ENCODE measurements at places on chromosomes 7 and 10.
A peak's percentile ranks its signal among the peaks of the same experiment; 100 is the strongest.

DNA sequence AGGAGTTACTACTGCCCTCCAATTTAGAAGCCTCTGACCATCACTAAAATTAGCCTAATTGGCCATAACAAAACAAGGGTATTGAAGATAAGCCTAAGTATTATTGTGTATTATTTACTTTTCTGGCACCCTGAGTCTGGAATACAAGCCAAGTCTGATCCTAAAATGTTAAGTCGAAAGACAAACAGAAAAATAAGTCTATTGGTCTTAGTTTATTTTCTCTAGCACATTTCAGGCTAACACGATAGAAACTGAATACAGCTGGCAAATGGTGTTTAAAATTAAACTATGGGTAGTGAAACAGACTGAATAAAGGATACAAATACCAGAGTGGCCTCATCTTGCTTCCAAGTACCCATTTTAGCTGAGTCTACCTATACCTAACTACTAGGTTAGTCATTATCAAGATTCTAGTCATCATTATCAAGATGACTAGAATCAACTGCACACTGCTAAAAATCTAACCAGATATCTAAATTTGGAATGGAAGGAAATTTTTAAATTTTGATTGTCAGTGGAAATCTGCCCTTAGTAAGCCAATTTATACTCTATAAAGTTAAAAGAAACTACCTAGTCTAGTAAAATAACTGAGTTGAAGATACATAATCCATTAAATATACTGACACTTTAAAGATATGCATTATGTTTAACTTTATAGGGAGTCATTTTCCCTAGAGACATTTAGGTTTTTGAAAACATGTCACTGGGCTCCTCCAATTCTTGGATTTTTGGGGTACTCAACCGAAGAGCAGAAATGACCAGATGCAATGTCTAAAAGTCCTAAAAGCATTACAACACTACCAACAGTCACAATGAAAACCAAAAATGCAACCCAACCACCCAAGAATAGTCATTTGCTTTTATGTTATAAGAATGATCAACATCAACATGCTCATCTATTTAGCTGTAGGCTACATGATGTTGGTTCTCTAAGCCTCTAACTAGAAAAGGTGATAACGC, 80.9 kb downstream of the NT5C2 start:
- no peak for DNase-seq

DNA sequence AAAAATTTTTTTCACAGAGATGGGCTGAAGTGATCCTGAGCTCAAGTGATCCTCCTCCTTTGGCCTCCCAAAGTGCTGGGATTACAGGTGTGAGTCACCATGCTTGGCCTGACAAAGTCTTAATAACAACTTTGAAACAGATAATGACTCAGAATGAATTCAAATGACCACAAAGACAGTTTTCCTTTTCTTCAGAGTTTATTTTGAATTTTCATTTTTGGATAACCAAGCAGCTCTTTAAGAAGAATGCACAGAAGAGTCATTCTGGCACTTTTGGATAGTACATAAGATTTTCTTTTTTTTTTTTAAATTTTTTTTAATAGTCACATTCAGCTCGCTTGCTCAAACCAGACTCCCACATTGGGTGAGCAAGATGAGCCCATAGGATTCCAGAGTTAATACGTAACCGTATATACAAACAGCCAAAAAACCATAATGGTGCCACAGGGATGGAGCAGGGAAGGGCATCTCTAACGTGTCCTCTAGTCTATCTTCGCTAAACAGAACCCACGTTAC, 43.0 kb upstream of the NMT2 start:
- no peak for DNase-seq

GRCh38 chr10:30832001-30832748, 199.5 kb downstream of the ZNF438 start:
- DNase-seq: no peak

GRCh38 chr10:124708922-124709520, 35.2 kb downstream of the FAM53B start:
- DNase-seq: no peak

- DNase-seq: no peak
These were observed 156.1 kb upstream of the PLXDC2 start for GRCh38 chr10:19659920-19660655.

GRCh38 chr10:78774999-78775711, 293.6 kb upstream of the ZMIZ1 start:
- DNase-seq: no peak

- no peak for DNase-seq
These were observed 236.9 kb downstream of the REEP3 start for GRCh38 chr10:63758080-63758479.

GRCh38 chr7:14936554-14936953, 34.0 kb upstream of the DGKB start:
- DNase-seq: no peak

DNA sequence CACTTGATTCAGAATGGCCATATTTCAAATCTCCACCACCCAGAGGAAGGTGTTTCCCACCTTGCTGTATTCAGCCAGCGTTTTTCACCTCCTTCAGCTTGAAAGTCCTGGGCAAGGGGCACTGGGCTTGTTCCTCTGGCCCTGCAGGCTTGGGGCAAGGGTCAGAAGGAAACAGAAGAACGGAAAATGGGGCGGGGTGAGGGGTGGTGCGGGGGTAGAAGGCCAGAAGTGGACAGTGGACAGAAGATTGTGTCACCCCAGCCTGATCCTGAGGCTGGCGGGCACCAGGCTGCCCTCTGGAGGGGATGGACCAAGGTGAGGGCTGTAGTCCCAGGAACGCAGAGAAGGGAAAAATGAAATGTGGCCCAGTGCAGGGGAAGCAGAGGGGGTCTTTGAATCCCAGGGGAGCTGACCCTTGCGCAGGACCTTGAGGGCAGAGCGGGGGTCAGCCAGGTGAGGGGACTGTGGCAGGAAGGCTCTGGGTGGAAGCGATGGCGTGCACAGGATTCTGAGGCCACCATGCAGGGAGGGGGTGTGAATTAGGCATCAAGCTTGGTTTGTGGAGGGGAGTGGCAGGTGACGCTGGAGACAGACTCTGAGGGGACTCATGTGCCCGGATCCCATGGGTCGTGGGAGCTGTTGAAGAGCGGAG, 23.0 kb downstream of the TMEM120A start:
- no peak for DNase-seq

- no peak for DNase-seq
These were observed 464.4 kb upstream of the AKR1E2 start for GRCh38 chr10:4361581-4361980.

GRCh38 chr10:1774796-1775195, 37.5 kb upstream of the ADARB2 start:
- no peak for DNase-seq

- no peak for DNase-seq
These were observed 927.7 kb upstream of the MBL2 start for GRCh38 chr10:53700278-53700677.

DNA sequence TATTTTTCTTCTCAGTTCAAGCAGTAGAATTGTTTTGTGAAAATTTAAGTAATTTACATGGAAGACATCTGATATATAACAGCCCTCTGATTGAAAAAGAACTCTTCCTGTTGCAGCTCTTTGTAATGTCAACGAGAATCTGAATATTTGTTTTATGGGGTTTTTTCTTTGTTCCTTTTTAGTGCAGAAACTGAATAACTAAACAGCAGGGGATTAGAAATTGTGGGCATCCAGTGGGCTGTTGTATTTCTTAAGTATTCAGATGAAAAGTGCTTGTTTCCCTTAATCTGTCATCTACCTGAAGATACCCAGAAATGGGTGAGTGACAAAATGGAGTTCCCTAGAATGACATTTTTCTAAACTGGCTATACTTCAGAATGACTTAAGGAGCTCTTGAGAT, 7.4 kb downstream of the ARL4A start:
- no peak for DNase-seq

DNA sequence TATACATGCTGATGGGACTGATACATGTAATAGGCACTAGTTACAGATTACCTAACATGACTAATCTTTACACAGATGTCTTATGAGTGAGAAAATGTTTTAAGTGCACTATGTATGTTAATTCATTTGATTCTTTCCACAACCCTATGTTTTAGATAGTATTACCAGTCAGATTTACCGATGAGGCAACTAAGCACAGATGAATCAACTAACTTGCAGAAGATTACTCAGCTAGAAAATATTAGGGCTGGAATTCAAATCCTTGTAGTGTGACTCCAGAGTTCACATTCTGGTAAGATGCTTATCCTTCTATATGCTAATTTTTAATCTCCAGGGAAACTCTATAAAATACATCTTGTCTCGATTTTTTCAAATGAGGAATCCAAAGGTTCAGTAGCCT, 964.9 kb downstream of the REEP3 start:
- no peak for DNase-seq

GRCh38 chr10:104100795-104101194, 15.1 kb upstream of the COL17A1 start:
- DNase-seq: no peak

GRCh38 chr10:59585046-59585700, 124.5 kb downstream of the SLC16A9 start:
- no peak for DNase-seq

- DNase-seq: no peak
These were observed 11.6 kb downstream of the RPS24 start for GRCh38 chr10:78045237-78045636.

GRCh38 chr10:6912424-6912823, 332.3 kb upstream of the PRKCQ start:
- no peak for DNase-seq

- DNase-seq: peak; percentile 87
These were observed 4.6 kb downstream of the BMI1 start for GRCh38 chr10:22325272-22326144.

- no peak for DNase-seq
These were observed 107.7 kb upstream of the ANK3 start for GRCh38 chr10:60497364-60497763.

- peak; percentile 11 for DNase-seq
These were observed 40.6 kb upstream of the NPFFR1 start for GRCh38 chr10:70324339-70324861.

- no peak for DNase-seq
These were observed 81.7 kb downstream of the NKX6-2 start for GRCh38 chr10:132704008-132704814.

- no peak for DNase-seq
These were observed 226.8 kb downstream of the PRPF18 start for GRCh38 chr10:13813550-13813949.

GRCh38 chr10:71999360-72000072, 35.3 kb downstream of the CHST3 start:
- no peak for DNase-seq

DNA sequence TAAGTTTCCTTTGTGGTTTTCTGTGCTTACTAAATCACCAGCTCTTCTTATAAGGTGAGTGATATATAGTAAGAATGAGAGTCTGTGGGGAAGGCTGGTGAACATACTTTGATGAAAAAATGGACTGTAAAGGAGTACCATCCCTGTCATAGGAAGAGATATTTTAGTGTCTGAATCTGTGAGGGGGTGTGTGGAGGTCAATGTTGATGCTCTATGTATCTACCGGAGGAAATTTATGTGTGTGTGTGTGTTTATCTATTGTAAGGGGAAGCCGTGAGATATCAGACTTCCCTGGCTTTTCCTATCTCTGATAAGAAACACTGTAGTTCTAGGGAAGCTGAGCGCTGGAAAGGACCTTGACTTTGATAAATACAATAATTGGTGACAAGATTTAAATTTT, 179.0 kb downstream of the PCDH15 start:
- DNase-seq: no peak

DNA sequence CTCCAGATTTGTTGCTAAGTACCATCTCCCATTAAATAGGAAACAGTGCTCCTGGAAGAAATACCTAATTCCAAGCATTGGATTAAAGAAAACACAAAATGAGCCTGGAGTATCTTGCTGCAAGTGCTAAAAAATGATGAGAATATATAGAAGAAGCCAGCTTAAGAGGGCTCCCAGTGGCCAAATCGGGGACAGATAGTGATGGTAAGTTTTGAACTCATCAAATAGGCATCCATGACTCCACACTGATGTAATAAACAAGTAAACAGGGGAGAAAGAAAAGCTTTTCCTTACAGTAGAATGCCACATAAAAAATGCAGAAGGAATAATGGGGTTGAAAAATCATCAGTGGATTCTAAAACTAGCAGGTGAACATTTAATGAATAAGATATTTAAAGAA, 72.4 kb downstream of the CTTNBP2 start:
- no peak for DNase-seq

- DNase-seq: peak; percentile 86
These were observed 982 bp downstream of the SFXN3 start for GRCh38 chr10:101031796-101032636.

DNA sequence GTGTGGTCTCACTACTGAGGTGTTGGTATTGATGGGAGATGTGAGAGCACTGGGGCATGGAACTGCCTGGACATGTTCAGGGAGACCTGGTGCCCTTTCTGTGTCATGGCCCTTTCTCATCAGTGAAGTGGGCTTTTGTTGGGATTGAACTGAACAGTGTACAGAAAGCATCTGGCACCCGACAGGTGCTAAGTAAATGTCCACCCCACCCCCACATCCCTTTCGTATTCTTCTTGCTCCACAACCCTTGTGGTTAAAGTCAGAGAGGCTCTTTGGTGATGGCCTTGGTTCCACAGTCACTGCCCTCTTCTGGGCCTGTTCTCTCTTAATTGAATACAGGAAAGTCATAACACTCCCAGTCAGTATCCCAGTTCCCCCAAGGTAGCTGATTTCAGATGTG, 5.4 kb downstream of the NOM1 start:
- DNase-seq: no peak

DNA sequence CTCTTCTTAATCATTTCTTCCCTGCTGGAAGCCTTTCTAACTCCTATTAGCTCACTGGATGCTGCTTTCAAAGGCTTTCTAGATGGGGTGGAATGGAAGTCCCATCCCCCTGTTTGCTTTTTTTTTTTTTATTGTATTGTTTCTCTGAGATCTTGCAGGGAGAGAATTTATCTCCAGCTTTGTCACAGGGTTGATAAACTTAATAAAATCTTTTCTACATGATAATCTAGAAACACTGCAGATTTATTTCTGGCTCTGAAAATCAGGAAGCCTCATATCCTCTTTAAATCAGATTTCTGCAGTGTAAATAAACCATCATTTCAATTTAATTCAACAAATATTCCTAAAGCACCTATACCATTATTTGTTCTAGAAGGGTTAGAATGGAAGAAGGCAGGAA, 37.2 kb upstream of the CHCHD3 start:
- DNase-seq: no peak

DNA sequence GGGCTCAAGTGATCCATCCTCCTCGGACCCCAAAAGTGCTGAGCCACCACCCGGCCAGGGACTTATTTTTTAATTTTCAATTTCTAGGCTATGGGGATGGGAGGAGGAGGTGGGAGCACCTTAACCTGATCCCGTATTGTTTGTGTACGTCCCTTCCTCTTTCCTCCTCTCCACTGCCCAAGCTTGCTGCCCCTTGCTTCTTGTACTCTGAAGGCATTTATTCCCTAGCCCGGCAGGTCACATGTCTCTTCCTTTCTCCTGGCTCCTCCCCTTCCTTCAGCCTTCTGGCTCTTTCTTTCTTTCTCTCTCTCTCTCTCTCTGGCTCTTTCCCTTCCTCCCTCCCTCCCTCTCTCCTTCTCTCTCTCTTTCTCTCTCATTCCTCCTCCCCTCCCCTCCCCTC, 56.0 kb downstream of the COL26A1 start:
- DNase-seq: no peak

Measured in CD4-positive, alpha-beta T cell treated with Interleukin-17A for 1 hour (primary cell).